ENCODE measurements at places on chromosomes 11 and 22. TPM values are rescaled to one million over a fixed set of nuclear protein-coding genes. Genes with fewer than 3 reads are reported as not detected.

DNA sequence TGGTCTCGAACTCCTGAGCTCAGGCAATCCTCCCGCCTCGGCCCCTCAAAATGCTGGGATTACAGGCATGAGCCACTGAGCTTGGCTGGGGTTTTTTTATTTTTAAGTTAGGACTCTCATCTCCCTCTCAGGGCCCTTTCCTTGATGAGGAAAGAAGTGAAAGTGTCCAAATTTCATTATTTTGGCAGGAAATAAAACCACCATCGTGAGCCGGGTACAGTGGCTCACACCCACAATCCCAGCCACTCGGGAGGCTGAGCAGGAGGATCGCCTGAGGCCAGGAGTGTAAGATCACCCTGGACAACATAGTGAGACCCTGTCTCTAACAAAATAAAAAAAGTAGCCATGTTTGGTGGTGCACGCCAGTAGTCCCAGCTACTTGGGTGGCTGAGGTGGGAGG is 99.4 kb downstream of the FBXO7 start:
- no peak for DNase-seq

ISX gene
- polyA plus RNA-seq, result 0.43 TPM

TLCD5 gene
- polyA plus RNA-seq, result 18.8 TPM

PLA2G3 gene
- polyA plus RNA-seq, result 0.18 TPM

ANO9 gene
- 10.6 TPM for polyA plus RNA-seq

- DNase-seq, result no peak
Measured at GRCh38 chr22:44014241-44014640, 9.9 kb upstream of the PARVB start.

GRCh38 chr11:36729825-36730224 is 131.8 kb upstream of the RAG2 start:
- DNase-seq, result no peak

DNA sequence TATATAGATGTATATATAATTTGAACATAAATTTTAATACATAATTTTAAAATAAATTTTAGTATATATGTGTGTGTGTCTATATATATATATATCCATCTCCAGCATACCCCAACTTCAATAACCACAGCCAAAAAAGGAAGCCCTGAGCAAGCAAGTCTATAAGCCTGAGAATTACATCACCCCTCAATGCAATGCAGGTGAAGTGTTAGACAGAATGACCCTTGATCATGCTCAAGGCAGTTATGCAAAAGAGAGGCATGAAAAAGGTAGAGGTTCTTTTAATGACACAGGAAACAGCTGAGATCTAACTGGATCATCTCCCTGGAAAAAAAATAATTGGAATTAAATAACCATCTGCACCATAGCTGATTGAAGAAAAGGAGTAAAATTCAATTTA is 557.9 kb upstream of the ANO5 start:
- no peak for DNase-seq
